T-helper 17 cell (primary cell): ENCODE measurements at places on chromosomes 16 and 17.
A peak's percentile ranks its signal among the peaks of the same experiment; 100 is the strongest.

DNA sequence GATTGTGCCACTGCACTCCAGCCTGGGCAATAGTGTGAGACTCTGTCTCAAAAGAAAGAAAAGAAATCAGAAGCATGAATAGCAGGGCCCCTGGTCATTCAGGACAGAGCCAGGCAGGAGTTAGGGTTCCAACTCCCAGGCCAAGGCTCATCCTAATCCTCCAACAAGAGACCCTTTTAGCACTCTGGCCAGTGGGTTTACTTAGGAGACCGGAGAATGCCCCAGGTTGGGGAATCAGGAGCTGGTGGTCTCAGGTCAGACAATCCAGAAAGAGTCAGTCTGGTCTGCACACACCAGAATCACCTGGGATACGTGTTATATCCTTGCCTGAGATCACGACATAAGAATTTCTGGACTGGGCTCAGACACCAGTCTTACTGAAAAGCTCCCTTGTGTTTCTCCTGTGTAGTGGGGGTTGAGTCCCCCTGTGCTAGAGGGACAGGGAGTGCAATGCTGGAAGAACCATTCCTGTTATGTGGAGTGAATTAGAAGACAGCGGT lies 48.7 kb downstream of the CCDC42 start:
- DNase-seq, result no peak

DNA sequence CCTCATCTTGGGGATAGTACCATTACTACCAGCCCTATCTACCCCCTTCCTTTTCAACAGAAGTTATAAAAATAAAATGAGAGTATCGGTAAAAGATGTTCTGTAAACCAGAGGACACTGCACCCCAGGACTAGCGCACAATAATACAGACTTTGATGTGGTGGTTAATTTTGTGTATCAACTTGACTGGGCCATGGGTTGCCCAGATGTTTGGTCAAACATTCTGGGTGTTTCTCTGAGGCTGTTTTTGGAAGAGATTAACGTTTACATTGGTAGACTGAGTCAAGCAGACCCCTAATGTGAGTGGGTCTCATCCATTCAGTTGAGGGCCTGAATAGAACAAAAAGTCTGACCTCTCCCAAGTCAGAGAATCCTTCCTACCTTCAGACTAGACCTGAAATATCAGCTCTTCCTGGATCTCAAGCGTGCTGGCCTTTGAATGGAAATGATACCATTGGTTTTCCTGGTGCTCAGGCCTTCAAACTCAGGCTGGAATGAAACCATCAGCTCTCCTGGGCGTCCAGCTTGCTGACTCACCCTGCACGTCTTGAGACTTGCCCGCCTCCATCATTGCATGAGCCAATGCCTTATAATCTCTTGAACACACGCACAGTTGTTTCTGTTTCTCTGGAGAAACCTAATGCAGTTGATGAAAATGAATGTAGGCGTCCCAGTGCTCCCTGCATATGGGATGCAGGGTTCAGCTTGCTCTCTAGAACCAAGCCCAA lies 10.1 kb downstream of the MRM1 start:
- DNase-seq, result no peak

DNA sequence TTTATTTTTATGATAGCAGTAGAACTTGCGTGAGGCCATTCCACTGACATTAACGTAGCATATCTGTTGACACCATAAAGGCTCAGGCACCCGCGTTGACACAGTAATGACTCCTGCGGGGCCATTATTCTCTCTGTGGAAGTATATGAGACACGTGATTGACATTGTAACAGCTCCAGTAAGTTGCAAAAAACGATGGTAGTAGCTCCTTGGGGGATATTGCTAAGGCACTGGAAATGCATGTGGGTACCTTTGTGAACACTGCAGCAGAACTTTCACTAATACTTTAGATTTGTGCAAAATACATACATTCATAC lies 918.8 kb upstream of the CDH8 start:
- no peak for DNase-seq

DNA sequence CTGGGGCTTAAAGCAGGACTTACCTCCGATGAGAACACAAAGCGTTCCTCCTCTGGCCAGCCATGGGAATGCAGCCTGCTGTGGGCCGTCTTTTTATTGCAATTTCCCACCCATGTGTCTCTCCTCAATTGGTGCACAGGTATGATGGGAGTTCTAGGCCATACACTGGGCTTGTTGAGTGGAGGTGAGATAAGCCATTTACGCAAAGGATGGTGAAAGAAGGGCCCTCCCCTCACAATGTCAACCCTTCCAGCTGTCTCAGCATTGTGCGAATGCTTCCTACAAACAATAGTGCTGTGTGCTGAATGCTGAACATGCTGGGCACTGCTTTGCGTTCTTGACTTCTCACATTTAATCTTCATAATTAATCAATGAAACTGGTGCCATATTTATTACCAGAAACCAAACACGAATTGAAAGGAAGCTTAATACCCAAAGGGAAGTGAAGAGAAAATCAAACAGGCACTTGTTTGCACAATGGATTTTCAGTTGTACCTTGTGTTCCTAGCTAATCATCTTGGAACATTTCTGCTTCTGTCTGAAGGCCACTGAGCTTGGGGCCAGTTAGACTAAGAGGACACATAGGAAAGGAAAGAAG lies at the start of gene GP2:
Gene GP2 (minus strand): TSS at position 70 of the 598 bp plus-strand sequence. CDS start 1,082 bp downstream, outside the sequence.
- DNase-seq, result no peak

DNA sequence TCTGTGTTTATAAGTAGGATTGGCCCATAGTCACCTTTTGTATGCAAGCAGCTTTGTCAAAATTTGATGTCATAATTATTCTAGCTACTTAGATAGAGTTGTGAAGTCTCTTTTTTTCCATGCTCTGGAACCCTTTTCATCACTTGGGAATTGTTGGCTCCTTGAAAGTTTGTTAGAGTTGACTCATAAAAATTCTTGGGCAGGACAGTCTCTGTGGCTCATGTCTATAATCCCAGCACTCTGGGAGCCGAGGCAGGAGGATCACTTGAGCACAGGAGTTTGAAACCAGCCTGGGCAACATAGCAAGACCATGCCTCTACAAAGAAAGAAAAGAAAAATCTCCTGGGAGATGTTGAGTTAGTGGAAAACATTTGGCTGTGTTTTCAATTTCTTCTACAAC lies 45.7 kb upstream of the MRC2 start:
- DNase-seq, result no peak

DNA sequence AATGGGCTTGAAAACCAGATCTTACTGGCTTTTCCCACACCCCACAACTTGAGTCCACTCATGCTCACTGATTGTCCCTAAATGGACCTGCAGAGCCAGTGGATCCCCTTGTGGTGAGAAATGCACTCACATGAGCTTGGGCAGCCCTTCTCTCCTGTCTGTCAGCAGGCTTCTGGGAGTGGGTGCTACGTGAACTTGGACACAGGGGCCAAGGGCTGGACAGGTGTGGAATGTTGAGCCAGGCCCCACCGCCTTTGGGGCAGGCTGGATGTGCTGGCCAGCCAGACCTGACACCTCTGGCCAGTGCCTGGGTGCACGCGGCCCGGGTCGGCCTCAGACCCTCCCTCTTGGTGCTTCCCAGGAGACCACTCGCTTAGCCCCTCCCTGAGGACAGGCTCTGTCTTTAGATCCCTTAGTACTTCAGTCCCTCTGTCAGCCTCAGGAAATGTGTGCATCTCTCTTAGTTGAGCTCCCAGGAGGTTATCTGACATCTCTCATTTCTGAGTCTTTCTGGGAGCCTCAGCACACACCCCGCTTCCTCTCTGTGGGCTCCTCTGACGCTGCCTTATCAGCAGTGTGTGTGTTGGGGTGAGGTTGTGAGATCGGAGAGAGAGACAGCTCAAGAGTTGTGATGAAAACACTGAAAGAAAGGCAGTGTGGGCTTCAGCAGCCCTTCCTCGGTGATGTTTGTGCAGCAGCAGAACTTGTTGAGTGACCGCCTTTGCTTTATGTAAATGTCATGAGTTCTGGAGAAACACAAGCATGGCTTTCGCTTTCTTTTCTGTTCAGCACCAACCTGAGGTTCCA lies 117.0 kb downstream of the RAB11FIP4 start:
- peak; percentile 47 for DNase-seq

DNA sequence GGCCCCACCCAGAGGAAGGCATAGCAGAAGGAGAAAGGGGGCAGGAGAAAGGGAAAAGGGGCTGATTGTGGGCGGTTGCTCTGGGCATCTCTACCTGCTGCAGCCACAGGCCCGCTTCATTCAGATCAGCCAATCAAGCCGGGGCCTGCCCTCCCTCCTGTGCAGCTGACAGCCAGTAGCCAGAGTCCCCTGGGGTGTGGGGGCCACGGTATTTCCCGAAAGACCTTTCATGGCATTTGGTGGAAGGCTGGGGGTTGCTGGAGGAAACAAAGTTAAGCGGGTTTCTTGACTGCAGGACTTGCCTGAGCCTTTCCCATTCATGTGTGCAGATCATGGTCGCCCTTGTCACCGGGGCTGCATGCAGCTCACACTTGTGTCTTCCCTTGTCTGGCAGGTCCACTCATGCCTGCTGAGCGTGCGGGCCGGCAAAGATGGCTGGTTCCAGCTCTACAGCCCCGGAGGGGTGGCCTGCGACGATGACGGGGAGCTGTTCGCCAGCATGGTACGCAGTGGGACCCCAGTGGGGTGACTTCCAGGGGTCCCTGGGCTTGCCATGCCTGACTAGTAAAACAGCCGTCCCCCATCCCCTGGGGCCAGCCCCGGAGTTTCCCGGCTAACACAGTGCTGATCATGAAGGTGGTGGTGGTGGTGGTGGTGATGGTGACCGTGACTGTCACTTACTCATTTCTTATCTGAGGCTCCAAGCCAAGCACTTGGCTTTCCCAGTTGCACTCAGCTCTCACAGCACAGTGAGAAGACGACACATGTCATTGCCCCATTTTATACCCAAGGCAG lies 82.7 kb upstream of the PLCG2 start:
- DNase-seq, result no peak

DNA sequence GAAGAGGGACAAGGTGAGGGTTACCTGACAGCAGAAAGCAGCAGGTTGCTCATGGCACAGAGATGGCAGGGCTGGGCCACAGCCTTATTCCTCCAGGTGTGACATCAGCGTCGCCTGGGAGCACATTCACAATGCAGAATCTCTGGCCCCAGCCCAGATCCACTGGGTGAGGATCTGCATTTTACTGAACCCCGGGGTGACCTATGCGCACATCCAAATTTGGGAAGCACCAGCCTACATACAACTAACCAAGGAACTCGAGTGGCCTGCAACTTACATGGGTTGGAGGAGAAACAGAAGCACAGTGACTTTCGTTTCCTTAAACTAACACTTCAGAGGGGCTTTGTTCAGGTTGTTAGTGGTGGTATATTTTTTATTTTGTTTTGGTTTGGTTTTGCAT lies 17.6 kb downstream of the CPPED1 start:
- no peak for DNase-seq

DNA sequence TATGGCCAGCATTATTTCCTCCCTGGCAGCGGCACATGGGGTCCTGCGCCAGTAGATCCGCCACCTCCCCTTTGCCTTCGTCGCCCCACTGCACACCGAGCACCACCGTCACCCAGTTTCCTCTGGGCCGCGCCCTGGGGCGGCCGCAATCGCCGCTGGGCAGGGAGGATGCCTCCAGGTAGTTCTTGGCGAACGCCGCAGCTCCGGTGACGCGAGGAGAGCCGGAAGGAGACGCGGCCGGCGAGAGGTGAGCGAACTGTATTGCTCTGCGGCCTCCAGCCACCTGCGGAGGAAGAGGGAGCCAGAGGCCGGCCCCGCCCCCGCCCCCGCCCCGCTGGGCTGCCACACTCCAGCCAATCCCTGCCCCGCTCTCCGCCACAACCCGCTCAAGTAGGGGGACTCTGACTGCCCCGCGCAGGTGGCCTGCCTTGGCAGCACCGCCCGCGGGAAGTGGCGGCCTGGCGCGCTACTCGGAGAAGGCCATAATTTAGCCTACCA lies 11.8 kb upstream of the SLFN13 start:
- peak; percentile 50 for DNase-seq

DNA sequence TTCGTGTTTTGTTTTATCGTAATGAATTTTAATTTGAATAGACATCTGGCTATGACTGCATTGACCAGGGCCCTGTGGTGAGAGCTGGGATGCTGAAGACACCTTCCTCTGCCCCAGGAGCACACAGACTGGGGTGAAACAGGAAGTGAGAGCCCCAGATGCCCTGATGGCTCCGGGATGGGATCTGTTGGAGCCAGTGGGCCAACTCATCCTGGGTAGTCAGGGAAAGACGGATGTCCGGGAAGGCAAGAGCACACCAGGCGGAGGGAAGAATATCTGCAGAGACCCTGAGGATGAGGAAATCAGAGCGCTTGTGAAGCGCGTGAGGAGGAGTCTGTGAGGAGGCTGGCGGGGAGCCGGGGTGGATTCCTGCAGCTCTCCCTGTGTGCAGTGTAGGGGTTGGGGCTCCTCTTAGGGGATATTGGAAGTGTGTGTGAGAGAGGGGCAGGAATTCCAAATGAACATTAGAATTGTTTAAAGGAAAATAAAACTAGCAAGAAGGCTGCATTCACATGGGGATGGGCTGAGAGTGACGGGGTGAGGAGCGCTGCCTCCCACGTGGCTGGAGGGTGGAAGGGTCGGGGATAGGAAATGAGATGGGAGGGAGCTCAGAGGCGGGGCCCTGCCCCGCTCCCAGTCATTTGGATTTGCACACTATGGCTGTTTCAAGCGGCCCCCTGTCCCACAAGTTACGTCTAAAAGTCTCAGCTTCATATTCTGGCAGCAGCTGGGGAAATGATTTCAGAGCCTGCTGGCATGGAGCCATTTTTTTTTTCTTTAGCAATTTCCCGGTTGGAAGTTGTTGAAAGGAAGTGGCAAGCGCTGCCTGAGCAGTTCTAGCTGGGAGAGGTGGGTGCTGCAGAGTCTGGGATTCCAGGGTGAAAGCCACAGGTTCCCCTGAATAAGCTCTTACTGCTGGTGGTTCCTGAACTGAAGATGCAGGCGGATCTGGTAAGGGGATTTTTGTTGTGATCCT lies 71.2 kb upstream of the LGALS9 start:
- no peak for DNase-seq

- DNase-seq, result no peak
These were observed 77.2 kb downstream of the SHISA6 start for GRCh38 chr17:11318207-11318606.

DNA sequence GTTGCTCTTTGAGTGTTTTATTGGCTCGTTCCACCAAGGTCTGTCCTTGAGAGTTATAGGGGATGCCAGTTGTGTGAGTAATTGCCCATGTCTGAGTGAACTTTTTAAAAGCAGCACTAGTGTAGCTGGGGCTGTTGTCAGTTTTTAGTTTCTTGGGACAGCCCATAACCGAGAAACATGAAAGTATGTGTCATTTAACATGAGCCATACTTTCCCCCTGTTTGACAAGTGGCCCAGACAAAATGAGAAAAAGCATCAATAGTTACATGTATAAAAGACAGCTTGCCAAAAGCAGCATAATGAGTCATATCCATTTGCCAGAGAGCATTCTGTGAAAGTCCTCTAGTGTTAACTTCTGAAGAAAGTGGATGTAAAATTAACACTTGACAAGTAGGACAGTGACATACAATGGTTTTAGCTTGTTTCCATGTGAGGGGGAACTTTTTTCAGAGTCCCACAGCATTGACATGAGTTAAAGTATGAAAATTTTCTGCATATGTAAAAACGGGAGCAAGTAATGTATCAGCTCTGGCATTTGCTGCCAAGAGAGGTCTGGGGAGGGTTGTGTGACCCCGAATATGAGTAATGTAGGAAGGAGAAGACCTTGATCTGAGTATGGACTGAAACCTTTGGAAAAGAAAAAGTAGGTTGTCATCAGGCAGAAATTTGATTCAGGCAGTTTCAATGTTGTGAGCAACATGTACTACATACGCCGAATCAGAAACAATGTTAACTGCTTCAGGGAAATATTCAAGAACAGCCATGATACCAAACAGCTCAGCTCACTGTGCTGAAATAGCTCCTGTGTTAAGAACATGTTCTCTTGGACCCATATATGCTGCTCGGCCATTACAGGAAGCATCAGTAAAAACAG lies 56.8 kb upstream of the ARL4D start:
- DNase-seq, result no peak

GRCh38 chr17:80695979-80696378 lies 151.3 kb downstream of the RPTOR start:
- no peak for DNase-seq

- no peak for DNase-seq
These were observed 20.3 kb downstream of the NF1 start for GRCh38 chr17:31114956-31115555.
